ENCODE measurements at places on chromosomes 7 and 10. TPM values are rescaled to one million over a fixed set of nuclear protein-coding genes. Genes with fewer than 3 reads are reported as not detected.
A peak's percentile ranks its signal among the peaks of the same experiment; 100 is the strongest.

Gene EPO
- not detected for total RNA-seq

Gene CUEDC2
- 40.9 TPM for total RNA-seq

Gene ANKRD26
- 5.7 TPM for total RNA-seq

Gene CALHM3
- not detected for total RNA-seq

Gene NPSR1
- total RNA-seq = not detected

Gene EN2
- 0.14 TPM for total RNA-seq

Gene TPST1
- total RNA-seq = 21.4 TPM

Gene KCND2
- 3.5 TPM for total RNA-seq

DNA sequence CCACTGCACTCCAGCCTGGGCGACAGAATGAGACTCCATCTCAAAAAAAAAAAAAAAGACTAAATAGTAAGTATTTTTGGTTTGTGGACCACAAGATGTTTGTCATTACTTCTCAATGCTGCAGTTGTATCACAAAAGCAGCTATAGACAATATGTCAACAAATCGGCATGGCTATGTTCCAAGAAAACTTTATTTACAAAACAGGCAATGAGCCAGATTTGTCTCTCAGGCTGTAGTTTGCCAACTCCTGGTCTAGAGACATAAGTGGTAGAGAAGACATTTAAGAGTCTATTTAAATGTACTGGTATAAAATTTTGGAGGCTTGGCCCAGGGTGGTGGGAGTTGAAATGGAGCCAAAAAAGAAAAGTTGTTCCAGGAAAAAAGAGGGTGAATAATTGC is 185.8 kb downstream of the SORCS1 start:
- no peak for DNase-seq

DNA sequence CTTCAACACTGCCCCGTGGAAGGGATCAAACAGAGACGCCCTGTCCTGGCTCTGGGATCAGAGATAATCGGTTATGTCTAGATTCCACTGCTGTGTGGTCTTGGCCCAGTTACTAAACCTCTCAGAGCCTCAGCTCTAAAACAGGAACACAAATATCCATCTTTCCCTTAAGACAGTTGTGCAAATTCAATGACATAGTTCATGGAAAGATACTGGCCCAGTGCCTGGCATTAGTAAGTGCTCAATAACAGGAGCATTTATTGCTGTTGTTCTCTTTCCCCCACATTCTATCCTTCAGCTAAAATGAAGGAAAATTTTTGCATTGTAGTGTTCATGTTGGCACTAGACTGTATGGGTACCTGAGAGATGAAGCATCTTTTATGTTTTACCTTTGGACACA is 58.6 kb downstream of the TACC2 start:
- no peak for DNase-seq

GRCh38 chr10:64762861-64763260 is 1241.7 kb downstream of the REEP3 start:
- DNase-seq = no peak

DNA sequence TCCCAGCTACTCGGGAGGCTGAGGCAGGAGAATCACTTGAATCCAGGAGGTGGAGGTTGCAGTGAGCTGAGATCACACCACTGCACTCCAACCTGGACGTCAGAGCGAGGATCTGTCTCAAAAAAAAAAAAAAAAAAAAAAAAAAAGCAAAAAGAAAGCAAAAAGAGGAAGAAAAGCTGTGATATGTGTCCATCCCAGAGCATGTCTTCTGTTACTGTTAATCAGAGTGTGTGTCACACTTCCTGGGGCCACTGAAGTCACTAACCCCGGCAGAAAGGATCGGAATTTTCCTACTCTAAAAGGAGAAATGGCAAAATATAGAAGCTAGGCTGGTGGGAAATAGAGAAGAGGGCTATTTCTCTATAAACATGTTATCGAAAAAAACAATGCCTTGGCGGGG is 11.9 kb downstream of the PIK3AP1 start:
- DNase-seq = no peak

DNA sequence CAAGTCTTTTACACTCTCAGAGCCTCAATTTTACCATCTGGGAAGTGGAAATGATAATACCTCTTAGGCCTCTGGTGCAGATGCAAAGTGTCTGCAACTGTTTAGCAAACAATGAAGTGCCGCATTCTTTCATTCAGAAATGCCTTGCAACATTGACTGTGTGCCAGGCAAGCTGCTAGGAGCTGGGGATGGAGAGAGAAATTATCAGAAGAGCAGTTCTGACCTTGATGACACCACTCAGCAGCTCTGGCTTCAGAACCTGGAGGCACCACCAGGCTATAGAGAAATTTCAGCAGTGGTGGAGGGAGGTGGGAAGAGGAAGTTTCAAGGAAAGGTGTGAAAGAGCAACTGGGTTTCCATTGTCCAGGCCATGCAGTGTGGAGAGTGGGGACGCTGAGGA is 78.1 kb upstream of the HABP2 start:
- DNase-seq = no peak

DNA sequence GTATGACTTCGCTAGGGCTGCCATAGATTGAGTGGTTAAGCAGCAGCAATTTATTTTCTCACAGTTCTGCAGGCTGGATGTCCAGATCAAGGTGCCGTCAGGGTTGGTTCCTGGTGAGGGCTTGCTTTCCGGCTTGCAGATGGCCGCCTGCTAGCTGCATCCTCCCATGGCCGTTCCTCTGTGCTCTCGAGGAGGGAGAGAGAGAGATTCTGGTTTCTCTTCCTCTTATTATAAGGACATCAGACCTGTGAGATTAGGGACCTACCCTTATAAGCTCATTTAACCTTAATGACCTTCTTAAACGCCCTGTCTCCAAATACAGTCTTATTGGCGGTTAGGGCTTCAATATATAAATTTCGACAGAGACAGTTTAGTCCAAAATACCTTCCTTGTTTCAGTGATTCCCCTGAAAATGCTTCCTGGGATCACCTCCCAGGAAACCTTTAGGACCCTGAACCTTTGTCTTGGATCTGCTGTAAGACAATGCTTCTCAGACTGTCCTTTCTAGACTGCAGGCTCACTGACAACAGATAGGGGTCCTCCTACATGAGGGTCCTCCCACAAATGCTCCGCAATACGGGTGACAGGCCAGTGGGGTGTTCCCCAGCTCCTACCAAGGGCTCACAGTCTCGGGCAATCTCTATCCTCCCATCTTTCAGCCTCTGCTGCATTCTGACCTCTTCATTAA is 82.5 kb upstream of the BAIAP2L1 start:
- peak; percentile 4 for DNase-seq

GRCh38 chr10:101094121-101094879 is 32.5 kb downstream of the KAZALD1 start:
- DNase-seq = no peak

GRCh38 chr10:5557040-5557721 is 32.4 kb downstream of the CALML3 start:
- peak; percentile 74 for DNase-seq

GRCh38 chr7:45685619-45686240 is 111.6 kb downstream of the ADCY1 start:
- DNase-seq = peak; percentile 52

DNA sequence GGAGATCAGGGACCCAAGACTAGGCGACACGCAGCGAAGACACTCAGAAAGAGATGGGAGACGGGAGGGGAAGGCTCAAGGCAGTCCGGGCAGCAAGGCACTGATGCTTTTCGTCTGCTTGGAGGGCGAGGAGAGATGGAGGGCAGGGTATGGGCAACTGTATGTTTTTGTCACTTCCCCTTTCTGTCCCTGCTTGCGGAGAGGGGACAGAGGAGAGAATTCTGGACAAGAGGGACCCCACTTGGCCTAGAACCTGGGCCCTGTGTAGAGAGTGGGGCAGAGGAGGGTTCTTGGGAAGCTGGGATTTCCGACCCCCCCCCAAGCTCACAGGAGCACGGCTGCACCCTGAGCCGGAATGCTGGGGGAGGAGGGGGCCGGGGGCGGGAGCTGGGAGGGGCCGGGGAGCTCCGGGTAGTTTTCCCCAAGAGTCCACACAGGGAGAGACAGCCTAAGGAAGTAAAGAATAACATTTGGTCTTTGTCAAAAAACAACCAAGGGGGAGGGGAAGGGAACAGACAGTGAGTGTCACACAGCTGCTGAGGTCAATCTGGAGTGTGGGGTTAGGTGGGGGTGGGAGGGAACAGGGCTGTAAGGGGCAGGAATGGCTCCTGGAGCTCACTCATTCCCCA is 1.8 kb downstream of the LRCH4 start:
- DNase-seq = no peak

GRCh38 chr10:77919713-77920108 is 6.8 kb downstream of the DLG5 start:
- DNase-seq = no peak

GRCh38 chr10:13100349-13101294 is 659 bp downstream of the OPTN start:
- peak; percentile 83 for DNase-seq

DNA sequence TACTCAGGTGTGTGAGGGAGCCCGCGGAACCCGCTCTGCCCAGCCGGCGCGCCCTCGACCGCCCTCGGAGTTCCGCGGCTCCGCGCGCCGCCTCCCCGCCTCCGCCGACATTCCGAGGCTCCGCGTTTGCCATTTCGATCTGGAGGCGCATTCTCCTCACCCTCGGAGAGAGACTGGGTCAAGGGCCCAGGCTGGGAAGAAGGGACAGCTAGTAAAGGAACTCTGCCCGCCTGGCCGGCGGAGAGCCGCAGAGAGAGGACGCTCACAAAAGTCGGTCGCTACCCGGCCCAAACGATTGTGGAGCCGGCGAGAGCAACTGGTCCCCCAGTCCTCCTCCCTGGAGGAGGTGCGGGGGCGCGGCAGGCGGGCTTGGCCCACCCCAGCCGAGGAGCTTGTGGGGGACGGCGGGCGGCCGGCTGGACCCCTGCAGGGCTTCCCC is 74.5 kb upstream of the LEP start:
- DNase-seq = peak; percentile 70

GRCh38 chr7:42002654-42003053 is 234.4 kb downstream of the GLI3 start:
- DNase-seq = no peak

DNA sequence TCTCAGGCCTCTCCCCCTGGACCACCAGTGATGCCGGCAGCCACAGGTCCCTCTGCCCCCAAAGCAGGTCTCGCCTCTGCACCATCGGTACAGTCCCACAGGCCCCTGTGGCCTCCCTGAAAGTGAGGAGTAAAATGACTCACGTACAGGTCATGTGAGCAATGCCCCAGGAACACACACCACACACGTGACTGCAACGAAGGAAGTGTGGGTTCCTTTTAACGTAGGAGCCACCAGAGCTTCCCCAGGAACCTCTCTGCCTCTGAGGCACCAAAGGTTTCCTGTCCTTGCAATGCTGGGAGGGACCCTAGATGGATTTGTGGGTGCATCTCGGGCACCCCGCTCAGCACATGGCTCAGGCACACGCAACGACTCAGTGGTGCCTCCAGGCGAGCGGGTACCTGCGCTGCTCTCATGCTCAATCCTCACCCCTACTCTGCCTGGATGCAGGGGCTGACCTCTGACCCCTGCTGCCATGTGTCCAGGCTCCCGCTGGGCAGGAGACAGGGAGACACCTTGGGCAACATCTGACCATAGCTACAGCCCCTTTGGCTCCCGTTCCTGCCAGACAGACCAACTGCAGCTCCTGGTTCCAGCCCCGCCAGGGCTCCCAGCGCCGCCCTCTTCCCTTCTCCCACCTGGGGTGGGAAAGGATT is 120.7 kb downstream of the PRKAG2 start:
- DNase-seq = no peak

DNA sequence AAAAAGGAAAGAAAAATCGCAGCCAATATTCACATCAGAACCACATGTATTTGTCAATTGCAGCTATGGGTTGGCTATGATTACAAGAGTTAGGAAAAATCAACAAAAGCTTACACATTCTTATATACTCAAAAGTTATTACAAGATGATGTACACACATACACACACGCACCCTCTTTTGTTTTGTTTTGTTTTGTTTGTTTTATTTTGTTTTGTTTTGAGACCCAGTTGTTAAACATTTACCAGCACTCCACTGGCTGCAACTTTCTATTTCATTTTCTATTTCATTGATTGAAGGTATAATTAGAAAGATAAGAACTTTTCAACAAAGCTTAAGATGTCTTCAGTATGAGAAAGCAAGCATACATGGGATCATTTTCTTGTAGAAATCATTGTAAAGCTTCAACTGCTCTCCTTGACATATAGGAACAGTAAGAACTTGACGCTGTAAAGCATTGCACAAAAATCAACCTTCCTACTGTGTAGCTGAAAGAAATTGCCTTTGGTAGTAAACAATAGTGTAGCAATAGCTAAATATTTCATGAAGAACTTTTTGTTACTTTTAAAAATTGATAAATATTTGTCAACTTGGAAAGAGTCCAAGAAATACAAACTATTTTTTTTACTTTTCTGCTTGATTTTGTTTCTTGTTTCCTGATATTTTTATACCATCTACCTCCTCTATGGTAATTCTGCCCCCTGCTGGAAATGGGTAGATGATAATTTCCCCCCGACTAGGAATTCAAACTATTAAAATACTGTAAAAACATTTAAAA is 205.9 kb downstream of the MBL2 start:
- DNase-seq = no peak

DNA sequence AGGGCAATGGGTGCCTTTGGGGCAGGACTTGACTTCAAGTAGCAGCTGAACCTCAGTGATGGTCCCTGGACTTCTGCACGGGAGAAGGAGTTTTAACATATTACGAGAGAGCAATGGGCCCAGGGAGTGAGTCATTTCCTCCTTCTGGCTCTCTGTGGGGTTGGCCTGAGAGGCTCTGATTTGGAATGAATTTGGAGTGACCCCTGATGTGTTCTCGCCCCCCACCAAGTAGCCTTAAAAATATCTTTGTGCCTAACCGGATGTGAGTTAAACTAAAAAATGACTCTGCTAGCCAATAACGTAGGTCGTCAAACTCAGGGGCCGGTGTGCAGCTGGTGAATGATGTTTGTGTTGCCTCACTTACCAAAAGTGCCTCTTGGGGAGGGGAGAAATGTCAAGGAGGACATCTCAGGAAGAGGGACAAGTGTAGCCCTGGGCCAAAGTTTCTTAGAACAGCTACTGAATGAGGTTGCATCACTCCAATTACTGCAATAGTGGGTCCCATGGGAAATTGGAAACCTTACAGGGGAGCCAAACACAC is 656.6 kb downstream of the INHBA start:
- no peak for DNase-seq

GRCh38 chr10:34727595-34728033 is 87.5 kb downstream of the PARD3 start:
- DNase-seq = no peak

GRCh38 chr10:77819210-77820112 is 107.1 kb downstream of the DLG5 start:
- DNase-seq = no peak
